ENCODE measurements at places on chromosomes 6 and 20.

GRCh38 chr6:91715171-91715805, 1128.4 kb upstream of the MAP3K7 start:
- no peak for DNase-seq

DNA sequence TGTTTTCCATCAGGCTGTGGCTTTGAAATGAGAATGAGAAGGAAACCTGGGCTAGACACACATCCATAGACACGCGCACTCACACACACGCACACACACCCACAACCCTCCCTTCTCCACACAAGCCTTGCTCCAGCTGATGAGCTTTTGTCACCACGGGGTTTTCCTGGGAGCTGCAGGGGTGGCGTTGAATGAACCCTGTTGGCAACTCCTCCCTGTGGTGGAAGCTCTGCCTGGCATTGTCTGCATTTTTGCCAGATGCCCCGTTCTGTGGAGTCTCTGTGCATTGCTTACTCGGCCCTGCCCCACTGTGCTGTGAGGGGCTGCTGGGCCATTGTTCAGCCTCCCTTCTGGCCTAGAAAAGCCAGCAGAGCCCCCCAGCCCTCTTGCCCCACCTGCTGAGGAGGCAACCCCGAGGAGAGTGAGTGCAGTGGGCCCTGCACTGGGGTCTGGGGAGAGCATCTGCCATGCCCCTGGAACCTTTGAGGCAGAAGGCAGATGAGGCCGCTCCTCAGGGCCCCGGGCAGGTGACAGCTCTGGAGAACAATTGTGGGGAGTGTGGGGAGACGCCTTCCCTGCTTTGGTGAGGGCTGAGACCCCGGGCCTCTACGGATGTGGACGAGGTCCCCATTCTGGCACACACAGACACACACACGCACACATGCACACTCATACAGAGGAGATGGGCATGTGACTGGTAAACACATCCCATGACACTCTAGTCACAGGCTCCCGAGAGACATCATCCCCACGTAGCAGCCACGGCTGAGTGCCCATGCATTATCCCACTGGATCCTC, 9.9 kb downstream of the ADIG start:
- DNase-seq = no peak

DNA sequence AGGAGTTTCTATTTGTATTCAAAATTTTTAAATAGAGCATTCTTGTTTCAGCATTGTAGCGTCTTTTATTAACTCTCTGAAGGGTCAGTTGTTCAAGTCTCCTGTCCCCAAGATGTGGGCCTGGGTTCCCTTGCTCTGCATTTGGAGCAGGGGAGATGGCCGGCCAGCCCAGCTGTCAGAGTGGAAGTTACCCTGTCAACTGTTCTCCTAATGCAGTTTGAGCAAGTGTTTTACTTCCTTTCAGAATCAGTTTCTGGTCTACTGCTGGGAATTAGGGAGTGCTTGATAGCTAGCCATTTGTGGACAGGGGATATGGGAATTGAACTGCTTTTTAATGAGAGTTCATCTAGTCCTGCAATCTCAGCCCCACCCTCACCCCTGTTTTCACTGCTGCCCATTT, 116.6 kb downstream of the QKI start:
- no peak for DNase-seq

DNA sequence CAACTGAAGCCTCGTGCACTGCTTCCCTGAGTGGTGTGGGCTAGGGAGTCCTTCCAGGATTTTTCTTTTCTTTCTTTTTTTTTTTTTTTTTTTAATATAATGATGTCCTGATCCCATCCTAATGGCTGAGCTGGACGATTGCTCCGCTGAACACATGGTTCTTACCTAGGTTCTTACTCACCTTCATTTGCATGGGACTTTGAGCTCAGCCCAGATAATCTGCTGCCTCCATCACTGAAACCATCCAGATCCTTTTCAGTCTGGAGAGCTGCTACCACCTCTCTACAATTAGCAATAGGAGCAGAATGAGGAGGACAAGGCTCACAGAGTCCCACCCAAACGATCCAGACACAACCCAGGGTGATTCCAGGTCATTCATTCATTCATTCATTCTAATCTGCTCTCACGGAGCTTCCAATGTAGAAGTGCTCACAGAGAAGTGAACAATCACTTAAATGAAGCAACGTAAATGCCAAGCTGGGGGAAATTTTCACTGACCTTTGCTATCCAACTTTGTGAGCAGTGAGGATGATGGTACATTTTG, 246.3 kb upstream of the RREB1 start:
- DNase-seq = no peak

GRCh38 chr6:169362501-169363121, 109.0 kb upstream of the THBS2 start:
- DNase-seq = no peak

DNA sequence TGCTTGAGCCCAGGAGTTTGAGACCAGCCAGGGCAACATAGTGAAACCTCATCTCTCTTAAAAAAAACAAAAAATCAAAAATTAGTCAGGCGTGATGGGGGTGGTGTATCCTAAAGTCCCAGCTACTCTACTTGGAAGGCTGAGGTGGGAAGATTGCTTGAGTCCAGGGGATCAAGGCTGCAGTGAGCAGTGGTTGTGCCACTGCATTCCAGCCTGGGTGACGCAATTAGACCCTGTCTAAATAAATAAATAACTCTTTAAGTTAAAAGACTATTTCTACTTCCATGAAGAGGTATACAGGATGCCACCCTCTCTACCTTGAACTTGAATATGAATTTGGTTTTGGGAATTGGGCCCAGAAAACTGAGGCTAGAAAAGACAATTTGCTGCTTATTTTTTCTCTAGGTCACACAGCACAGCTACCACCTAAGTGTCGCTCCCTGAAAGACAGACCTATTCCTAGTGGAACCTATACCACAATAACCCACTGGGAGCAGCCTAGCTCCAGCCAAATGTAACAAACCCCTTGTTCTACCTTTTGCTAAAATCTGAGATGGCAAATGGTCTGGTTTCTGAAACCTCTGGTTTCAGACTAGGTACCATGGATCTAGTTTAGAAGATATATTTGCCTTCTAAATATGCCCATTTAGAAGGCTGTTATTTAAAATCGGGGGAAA, 35.2 kb downstream of the HMGCLL1 start:
- no peak for DNase-seq

DNA sequence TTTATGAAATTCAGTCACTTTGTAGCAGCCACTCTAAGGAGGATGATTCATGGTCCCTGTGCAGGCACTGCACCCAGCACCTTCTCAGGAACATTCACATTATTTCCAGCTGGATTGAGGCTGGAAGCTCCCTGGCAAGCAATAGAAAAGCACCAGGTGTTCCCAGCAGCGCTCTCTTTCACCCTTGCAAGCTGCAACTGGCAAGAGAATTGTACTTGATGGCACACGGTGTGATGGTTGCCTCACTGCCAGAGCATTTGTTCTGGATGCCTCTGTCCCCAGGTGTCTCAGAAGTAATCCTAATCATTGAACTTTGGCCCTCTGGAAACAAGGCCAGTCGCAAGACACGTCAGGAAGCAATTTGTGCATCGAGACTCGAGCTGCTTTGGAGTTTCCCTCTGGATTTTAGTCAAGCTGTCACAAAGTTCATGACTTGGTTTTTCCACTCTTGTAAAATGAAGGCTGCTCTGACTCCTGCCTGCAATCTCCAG, 24.9 kb upstream of the PHACTR2 start:
- no peak for DNase-seq
